Retinal pigment epithelial cell (primary cell): ENCODE measurements at places on chromosomes 2 and 18.
A peak's percentile ranks its signal among the peaks of the same experiment; 100 is the strongest.

- DNase-seq = no peak
Observed at GRCh38 chr2:112954364-112954763, 23.4 kb upstream of the IL36G start.

DNA sequence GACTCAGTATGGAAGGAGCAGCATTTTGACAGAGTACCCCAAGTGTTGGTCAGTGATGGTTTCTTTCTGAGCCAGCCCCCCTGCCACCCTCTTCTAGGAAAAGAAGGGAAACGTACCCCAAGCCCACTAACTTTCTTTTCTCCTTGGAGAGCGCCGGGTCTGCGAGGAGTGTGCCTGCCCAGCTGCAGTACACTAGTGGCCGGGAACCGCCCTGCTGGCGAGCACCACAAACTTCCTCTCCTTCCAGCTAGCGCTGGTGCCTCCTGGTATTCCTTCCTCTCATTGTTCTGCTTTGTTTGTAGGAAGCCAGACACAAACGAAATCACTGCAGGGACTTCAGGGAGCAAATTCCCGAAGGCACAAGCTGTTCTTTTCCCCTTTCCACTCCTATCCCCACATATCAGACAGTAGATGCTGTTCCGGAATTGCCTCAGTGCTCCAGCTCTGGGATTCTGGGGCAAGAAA is 1.8 kb downstream of the CCDC85A start:
- DNase-seq = no peak

DNA sequence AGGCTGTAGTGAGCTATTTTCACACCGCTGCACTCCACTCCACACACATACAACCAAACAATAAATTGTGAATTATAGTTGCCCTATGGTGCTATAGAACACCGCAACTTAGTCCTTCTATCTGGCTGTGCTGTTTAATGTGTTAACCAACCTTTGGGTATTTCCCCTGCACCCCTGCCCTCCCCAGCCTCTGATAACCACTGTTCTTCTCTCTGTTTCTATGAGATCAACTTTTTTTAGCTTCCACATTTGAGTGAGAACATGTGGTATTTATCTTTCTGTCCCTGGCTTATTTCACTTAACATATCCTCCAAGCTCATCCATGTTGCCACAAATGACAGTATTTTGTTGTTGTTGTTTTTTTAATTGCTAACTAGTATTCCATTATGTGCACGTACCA is 32.5 kb downstream of the TET3 start:
- no peak for DNase-seq

GRCh38 chr18:58937071-58937886 is 72.6 kb downstream of the ZNF532 start:
- DNase-seq = no peak

DNA sequence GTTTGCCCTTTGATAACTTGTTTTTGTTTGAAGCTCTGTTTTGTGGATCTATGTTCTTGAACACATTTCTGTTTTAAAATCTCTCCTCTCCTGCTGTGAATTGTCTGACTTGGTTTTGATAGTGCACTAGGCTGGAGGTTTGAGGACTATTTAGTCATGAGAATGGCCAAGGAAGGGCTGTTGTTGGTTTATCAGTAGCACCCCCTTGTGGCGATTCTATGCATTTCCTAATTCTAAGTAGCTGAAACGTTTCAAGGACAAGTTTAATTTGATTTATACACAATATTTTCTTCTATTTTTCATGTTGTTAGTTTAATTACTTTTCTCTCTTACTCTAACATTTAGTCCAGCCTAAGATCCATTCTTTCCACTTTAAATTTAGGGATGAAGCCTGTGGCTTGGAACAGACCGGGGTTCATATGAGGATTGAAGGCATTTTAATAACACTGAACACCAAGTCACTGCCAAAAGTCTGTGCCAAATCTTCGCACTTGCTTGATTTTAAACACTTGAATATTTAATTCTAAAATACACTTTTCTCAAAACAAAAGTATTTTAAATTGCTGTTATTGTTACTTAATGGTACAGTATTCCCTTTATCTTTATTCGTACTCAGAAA is 166.0 kb downstream of the SOCS6 start:
- DNase-seq = no peak

DNA sequence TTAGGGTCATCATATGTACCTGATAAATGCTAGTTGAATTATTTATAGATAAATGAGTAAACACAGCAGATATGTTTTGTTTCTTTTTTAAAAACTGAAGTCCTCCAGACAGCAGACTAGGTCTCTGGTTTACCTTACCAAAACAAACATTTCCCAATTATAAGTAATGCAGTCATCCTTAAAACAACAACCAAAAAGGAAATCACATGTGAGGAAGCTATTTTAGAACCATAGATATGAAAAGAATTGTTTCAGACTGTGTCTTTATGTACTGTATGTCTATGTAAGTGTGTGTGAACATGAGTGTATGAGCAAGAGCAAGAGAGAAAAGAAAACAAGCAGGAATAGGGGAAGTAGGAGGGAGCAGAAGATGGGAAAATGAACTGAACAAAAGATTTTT is 441.0 kb downstream of the CPS1 start:
- DNase-seq = no peak

DNA sequence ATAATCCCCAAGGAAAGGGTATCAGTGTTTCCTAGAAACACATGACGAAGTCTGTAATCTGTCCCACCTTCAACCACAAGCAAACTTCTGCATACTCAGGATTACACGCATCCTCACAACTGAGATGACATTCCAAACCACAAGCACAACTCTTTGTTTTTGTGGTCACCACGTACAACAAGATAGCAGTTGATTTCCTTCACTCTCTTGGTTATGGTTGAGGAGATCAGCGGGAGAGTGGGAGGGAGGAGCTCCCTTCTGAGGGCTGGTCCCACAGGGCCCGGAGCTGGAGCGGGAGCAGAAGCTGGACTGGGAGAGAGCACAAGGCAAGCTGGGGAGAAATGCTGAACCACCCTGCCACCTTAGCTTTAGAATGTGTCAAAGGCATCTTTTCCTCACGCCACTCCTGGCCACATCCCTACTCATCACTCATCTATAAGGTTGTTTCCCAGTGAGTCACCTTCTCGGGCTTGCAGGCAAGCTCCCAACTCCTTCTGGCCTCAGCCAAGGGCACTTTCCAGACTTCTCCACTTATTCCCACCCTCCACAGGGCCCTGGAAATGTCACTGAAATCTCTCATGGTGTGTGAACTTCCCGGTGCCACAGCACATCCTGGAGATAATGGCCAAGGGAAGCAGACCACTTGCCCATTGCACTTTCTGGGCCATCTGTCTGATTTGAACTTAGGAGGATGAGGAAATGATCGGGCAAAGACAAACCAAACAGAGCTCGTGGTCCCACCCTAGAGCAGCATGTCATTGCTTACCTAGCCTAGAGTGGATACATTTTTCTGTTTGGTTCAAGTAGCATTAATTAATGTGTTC is 98.9 kb upstream of the LGALSL start:
- DNase-seq = no peak

- no peak for DNase-seq
Observed at GRCh38 chr2:191577605-191578004, 100.3 kb upstream of the NABP1 start.

GRCh38 chr2:18262601-18263000 is 297.9 kb downstream of the RDH14 start:
- DNase-seq = no peak

DNA sequence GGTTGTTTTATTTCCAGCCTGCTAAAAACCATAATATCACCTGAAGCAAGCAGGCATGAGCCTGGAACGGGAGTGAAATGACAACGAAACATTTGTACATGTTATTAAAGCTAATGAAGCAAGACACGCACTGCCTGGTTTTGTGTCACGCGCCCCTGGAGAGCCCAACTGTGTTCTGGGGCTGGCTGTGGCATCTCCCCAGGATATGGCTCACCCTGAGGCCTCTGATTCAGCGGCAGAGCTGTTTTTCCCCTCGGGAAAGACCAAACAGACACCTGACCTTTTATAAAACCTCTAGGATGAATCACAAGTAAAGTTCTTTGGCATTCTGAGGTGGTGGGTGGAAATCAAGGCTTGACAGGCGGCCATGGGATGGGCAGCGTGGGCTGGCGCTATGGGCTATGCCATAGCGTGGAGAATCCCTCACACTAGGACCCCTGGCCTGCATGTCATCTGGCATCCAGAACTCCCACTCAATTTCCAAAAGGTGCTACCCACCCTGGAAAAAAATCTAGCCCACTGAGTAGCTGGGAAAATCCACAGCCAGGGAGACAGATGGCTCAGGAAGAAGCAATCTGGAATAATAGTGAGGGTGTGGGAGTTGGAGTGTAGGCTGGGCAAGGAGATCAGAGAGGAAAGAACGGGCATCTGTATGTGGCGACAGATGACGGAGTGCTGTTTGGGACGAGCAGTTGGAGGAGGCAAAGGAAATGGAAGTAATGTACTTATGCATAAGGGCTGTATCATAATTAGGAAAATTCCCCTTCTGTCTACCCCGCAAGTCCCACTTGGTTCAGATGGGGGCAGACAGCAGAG is 262.0 kb downstream of the AFF3 start:
- peak; percentile 87 for DNase-seq

DNA sequence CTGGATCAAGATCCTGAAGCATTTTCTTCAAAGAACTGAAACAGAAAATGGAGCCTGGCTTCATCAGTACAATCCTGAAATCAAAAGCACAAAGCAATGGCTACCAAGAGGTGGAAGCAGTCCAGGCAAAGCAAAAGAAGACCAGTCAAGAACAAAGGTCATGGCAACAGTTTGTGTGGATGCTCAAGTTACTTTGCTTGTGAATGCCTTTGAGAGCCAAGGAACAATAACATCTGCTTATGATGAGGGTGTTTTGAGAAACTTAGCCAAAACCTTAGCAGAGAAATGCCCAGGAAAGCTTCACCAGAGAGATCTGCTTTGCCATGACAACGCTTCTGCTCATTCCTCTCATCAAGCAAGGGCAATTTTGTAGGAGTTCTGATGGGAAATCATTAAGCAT is 723.1 kb downstream of the TMEM182 start:
- no peak for DNase-seq

DNA sequence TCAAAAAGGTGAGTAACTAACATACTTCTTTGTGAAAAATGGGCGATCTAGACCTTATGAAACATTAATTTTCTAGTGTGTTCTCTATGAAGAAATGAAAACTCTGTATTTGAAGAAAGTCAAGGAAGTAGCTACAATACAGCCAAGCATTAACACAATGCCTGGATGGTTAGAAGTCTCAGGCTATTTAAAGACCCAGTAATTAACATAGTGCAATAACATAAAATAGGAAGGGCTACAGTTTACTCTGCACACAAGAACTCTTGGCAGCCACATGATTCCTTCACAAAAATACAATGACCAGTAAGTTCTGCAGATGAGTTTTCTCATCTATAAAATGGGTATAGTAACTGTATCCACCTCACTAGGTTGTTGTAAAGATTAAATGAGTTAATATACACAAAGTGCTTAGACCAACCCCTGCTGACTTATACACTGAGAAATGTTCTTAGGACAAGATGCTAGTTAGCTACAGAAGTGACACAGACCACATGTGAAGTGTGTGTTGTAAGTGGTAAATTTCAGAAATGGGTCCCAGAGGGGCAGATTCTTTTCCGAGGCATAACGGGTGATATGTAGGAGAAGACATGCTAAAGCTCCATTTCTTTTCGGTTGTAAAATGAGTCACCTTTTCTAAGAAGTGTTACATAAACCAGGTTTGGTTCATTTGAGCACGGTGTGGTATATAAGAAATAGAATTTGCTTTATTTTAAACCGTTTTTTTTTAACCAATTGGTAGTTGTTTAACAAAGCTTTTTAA is 61.8 kb downstream of the CXCR4 start:
- no peak for DNase-seq

- DNase-seq = no peak
Observed at GRCh38 chr2:35081001-35081621, 1274.5 kb upstream of the CRIM1 start.

DNA sequence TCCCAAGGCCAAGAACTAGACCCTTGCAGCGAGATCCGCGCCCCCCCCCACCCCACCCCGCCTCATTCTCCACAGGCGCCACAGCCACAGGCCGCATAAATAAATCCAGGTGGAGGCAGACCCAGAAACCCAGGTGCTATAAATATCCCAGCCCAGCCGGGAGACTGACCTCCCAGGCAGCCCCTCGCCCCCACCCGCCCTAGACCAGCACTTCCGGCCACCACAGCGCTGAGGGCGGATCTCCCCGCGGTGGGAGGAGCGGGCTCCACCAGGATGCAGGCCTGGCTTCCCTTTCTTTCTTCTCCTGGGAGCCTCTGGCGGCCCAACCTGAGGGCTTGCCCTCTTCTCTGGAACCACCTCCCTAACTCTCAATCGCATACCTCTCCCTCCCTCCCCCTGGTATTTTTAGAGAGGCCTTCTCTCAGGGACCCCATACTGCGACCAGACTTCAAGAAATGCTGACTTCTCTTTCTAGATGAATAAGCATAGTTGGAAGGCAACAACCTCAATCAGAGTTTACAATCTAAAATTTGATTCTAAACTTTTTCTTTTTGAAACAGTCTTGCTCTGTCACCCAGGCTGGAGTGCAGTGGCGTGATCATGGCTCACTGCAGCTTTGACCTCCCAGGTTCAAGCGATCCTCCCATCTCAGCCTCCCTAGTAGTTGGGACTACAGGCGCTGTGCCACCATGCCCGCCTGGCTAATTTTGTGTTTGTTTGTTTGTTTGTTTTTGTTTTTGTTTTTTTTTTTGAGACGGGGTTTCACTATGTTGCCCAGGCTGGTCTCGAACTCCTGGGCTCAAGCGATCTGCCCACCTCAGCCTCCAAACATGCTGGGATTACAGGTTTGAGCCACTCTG is 55.0 kb downstream of the PKDCC start:
- DNase-seq = no peak

DNA sequence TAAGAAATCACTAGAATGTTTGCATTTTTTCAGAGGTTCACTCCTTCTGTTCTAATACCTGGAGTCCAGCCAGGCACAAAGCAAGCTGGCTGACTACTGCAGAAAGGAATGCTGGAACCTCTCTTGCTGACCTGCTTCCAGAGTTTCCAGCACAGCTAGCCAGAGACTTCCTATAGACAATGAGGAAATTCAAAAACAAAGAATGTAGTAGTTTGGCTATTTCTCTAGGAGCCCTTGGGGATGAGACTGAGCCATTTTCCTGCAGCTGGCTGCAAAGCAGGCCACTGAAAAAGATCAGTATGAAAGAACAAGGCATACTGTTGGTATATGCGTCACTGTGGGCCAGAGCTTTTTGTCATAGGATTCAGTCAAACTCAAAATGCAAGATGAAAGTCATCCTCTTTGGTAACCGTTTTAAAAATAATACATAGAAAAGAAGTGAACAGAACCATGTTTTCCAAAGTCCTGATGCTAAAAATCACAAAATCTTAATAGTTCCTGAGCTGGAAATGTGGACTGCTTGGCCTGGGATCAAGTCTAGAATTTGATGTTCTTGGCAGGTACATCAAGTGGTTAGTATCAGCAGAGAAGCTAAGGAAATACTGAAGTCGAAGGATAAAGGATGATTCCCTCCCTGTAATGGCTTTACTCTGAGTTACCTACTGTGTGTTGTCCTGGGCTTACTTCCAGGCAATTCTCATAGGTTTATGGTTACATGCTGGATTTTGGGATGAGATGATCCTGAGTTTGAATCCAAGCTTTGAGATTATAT is 9.0 kb upstream of the DSEL start:
- peak; percentile 97 for DNase-seq

- no peak for DNase-seq
Observed at GRCh38 chr18:40148960-40149359, 1806.1 kb upstream of the PIK3C3 start.

- DNase-seq = peak; percentile 34
Observed at GRCh38 chr2:161979490-161979889, 94.5 kb downstream of the DPP4 start.
